Stimulated activated CD8-positive, alpha-beta memory T cell treated with anti-CD3 and anti-CD28 coated beads, Interleukin-7, amount 100 ng/mL, for 24 hours (primary cell): ENCODE measurements at places on chromosomes 5 and 9.
A peak's percentile ranks its signal among the peaks of the same experiment; 100 is the strongest.

DNA sequence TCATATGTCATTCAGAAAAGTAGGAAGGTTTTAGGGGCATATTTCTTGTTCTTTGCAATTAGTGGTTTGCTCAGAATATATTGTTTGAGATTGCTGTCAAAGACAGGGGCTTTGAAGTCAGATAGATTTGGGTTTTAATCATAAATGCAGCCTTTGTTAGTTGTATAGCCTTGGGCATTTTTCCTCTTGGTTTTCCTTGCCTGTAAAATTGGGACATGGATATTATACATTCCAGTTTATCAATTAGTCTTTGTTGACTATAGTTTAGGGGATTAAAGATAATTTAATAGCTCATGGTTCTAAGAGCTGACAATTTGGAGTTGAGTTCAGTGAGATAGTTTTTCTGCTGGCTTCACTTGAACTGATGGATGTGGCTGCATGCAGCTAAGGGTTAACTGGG is 88.9 kb downstream of the DMAC1 start:
- no peak for DNase-seq

DNA sequence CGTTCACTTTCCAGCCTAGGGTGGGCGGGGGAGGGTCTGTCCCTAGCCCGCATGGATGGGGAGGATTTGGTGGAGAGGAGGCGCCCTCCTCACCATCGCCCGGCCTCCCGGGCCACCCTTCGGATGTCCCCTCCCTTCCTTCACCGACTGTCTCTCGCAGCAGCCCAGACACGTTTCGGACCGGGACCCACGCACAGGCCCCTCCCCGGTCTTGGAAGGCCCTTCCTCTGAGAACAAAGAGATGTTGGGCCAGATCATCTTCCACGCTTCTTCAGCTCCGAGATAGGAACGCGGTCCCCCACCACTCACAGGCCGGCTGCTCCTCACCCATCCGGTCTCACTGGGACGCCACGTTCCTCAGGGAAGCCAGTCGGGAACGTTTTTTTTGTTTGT is 640 bp upstream of the DPM2 start:
- DNase-seq, result no peak

GRCh38 chr5:172733131-172733973 is 37.6 kb downstream of the DUSP1 start:
- DNase-seq, result no peak

DNA sequence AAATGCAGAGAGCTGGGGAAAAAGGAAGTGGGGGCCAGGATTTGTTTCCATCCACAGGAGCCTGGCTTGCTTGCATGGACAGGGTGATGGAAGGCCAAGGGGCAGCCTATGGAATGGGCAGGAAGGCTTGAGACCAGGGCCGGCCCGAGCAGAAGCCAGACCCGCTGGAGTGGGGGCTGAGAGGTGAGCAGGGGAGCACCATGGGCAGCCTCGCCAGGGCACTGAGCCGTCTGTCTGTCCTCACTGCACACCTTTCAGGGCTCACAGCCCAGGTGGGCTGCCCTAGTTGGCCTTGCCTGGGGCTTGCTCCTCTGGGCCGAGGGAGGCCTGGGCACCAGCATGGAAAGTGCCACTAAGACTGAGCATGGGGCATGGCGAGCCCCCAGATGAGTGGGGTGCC is 58.6 kb upstream of the CNOT6 start:
- no peak for DNase-seq

- DNase-seq, result no peak
Measured at GRCh38 chr9:2082772-2083171, 67.6 kb downstream of the SMARCA2 start.

GRCh38 chr9:96107436-96107835 is 194.5 kb downstream of the HSD17B3 start:
- no peak for DNase-seq

- no peak for DNase-seq
Measured at GRCh38 chr5:55303238-55303690, 4.2 kb downstream of the DHX29 start.

GRCh38 chr9:35180801-35181200 is 19.0 kb downstream of the UNC13B start:
- no peak for DNase-seq

DNA sequence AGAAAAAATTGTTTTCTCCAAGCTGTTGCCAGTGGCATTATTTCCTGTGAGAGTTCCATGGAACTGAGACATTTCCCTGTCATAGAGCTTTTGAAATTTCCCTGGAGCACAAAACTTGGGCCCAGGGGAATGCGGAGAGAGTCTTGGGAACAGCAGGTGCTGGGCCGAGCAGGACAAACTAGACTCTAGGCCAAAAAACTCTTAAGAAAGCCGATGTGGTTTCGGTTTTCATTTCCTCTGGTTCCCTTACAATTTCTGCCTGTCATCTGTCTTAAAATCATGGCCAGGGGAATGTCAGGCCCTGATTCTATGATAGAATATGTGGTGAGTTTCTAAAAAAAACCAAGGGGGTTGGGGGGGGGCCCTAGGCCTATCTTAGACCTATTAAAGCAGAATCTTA is 4.6 kb downstream of the SLC35A4 start:
- DNase-seq, result no peak

DNA sequence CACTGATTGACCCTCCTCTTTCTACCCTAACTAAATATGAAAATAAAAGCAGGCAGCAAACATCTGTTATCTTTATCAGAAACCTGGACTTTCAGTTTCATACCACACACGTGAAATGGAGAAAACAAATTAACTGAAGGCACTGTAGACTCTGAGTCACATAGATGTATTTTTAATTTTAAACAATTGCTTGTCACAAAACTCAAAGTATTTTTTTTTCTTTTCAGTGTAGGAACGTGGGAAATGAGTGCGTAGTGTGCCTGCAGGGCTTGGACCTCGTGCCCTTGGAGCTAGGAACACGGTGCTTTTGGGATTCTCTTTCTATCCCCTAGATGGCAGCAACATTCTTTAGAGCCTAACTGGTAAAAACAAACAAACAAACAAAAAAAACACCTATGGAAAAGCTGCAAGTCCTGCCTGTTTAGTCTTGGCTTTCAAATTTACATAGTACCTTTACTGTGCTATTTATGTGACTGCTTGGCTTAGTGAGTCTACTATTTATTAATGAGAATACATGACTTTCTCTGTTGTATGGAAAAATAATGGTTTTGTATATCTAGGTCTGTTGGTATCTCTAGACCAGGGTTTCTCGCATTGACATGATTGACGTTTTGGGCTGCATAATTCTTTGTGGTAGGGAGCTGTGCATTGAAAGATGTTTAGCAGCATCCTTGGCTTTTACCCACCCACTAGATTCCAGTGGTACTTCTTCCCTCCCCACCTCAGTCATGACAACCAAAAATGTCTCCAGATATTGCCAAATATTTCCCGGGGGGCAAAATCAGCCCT is 16.8 kb upstream of the ACTBL2 start:
- no peak for DNase-seq

DNA sequence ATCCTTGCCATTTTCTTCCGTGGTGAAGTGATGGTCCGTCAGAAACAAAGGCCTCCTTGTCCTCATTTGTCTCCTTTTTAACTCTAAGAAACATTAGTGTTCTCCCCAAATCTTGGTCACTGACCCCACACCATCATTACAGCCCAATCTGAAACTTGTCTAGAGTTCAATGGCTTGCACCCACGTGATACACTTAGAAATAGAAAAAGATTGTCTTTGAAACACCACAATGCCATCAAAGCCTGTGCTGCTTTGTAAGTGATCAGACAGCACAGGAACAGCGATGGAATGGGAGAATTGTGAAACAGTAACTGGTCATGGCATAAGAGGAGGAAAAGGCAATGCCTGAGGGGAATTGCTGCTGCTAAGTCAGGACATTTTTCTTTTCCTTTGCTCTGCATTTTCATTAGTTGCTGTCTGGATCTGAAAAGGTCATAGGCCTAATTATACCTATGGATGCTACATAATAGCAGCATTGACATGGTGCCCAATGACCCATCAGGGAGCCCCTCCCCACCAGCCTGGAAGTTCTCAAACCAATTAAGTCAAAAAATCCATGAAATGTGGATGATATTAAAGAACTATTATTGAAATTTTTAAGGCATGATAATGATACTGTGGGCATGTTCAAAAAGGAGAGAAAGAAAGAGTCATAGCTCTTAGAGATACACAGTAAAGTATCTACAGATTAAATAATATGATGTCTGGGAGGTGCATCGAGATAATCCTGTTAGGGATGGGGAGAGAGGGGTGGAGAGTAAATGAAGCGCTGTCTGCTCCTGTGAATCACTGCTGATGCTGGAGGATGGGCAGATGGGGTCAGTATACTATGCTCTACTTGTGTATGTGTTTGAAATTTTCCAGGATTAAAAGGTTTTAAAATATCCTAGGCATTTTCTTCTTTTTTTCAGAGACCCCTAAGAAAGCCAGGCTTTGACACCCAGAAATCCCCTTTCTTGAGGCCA is 83.6 kb downstream of the ENC1 start:
- no peak for DNase-seq

DNA sequence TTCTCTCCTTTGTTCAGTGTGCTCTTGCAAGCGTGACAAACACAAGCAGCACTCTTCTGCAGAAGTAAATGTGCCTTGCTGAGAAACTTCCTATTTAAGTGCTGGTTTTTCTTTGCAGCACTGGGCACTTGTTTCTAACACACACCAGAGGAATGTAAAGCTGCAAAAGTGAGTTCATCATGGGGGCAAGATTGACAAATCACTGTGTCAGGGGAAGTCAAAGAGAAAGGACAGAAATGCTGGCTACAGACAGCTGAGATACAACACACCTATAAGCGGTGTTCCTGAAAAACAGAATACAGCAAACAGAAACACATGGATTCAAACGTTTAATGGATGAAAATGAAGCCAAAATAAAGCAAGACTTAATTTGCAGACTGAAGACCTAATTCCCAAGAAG is 19.6 kb downstream of the ROR2 start:
- no peak for DNase-seq

- DNase-seq, result no peak
Measured at GRCh38 chr9:33177086-33177485, 9.9 kb upstream of the B4GALT1 start.

DNA sequence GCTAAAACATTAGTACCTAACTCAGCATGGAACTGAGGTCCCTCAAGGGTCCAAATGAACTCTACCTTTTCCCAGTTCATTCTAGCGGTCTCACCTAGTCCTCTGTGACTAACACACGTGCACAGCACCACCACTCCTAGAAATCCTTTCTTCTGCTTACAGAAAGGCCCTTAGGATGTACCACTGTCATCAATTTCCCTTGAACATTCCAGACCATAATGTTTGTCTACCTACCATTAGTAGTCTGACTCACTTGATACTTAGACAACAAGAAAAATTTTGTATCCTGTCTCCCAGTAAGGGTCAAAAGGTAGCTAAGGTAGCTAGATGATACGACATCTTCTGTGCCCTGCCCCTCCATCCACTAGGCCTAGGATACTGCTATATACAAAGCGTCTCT is 166.6 kb downstream of the TSSK1B start:
- no peak for DNase-seq

DNA sequence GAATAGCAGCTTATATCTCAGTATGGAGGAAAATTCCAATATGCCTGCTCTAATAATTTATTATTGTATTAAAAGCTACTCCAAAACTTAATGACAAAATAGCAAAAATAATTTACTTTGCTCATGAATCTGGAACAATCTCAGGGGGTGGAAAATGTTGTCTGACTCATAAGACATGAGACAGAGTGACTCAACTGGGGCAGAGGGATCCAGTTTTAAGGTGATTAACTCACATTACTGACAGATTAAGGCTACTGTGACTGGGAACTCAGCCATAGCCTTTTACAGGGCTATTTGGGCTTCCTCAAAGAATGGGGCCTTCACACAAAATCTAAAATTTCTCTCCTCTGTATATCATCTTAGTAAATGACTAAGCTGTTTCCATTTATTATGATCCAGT is 1172.9 kb downstream of the CDH12 start:
- DNase-seq, result no peak

- DNase-seq, result no peak
Measured at GRCh38 chr5:134506054-134507039, 19.1 kb upstream of the JADE2 start.

- no peak for DNase-seq
Measured at GRCh38 chr5:73789851-73790281, 163.9 kb downstream of the ARHGEF28 start.

DNA sequence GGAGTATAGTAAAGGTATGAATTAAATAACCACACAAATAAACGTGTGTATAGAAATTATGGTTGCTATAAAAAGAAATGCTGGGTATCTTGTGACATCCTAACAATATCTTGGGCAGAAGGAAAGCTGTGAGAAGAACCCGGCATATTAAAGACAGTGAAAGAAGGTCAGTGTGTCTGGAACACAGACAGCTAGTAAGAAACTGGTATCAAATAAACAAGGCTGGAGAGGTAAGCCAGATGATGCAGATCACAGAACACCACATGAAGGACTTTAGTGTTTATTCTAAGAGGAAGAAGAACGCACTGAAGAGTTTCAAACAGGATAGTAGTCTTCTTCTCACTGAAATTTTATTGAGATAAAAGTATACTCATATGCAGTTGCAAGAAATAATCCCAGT is 24.4 kb downstream of the TMEM245 start:
- DNase-seq, result no peak

GRCh38 chr5:71492817-71493615 is 37.6 kb downstream of the BDP1 start:
- no peak for DNase-seq

DNA sequence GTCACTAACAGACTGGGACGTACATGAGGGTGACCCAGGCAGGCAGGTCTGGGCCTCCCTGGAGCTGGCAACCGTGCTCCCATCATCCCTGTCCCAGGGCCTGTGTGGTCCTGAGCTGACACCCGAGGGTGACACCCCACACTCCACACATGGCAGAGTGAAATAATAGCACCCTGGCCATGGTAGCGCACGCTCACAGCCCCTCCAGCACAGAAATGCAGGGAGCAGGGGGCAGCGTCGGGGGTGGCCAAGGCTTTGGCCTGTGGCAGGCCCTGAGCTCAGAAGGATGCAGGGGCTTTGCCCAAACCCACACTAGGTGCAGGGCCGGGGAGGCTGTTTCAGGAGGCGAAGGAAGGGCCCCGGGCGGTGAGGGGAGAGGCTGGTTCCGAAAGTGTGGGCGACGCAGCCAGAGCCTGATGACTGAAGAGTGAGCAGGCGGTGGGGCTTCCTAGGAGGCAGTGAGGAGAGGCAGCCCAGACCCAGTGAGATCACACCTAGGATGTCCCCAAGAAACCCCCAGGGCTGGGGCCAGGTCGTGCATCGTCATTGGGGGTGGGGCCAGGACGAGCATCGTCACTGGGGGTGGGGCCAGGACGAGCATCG is 12.9 kb downstream of the OR2V2 start:
- DNase-seq, result peak; percentile 61

- DNase-seq, result no peak
Measured at GRCh38 chr5:145680169-145680568, 155.0 kb downstream of the PRELID2 start.
